ENCODE measurements at places on chromosomes 12 and 14.

DNA sequence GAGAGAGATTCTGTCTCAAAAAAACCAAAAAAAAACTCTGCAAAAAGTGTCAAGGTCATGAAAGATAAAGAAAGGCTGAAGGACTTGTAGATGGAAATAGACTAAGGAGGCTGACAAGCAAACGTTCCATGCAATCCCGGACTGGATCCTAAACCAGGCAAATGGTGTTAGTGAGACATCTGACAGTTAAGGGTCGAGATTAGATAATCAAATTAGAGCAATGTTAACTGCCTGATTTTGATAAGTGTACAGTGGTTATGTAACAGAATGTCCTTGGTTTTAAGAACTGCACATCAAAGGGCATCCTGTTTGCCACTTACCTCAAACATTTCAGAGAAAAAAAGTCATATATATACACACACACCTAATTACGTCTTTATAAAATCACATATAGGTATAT lies 3.5 kb upstream of the RAN start:
- no peak for DNase-seq

DNA sequence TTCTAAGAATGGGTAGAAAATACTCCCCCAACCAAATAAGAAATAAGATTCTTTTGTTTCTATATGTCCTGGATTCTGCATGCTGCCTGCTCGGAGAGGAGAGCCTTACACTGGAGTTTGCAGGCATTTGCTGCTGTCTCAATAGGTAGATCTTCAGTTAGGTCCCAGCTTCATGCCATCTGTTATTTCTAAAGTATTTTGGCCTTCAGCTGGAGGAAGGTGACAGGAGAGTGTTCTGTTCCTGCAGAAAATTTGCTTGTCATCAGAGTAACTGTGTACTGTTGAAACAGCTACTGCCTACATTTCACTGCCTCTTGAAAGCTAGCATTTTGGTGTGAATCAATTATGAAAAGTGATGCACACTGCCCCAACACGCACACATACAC lies 966.9 kb downstream of the NRXN3 start:
- DNase-seq: no peak

DNA sequence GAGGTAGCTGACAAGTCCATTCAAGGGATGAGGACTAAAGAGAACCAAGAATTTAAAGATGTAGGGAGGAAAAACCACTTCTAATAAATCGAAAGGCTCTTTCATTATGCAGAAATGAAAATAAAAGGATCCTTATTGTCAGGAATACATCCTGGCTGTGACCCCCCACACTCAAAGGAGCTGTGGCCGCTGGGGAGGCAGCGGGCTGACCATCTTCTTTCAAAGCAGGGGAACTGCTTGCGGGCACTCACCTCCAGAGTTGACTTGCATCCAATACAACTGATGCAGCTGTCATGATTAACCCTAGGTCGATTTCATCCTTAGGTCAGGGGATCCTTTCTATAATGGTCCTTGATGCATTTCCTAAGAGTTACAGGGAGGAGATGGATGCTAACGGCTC lies 35.3 kb downstream of the TRAFD1 start:
- no peak for DNase-seq

GRCh38 chr14:68705741-68706283 lies 87.1 kb downstream of the ZFP36L1 start:
- DNase-seq: no peak

DNA sequence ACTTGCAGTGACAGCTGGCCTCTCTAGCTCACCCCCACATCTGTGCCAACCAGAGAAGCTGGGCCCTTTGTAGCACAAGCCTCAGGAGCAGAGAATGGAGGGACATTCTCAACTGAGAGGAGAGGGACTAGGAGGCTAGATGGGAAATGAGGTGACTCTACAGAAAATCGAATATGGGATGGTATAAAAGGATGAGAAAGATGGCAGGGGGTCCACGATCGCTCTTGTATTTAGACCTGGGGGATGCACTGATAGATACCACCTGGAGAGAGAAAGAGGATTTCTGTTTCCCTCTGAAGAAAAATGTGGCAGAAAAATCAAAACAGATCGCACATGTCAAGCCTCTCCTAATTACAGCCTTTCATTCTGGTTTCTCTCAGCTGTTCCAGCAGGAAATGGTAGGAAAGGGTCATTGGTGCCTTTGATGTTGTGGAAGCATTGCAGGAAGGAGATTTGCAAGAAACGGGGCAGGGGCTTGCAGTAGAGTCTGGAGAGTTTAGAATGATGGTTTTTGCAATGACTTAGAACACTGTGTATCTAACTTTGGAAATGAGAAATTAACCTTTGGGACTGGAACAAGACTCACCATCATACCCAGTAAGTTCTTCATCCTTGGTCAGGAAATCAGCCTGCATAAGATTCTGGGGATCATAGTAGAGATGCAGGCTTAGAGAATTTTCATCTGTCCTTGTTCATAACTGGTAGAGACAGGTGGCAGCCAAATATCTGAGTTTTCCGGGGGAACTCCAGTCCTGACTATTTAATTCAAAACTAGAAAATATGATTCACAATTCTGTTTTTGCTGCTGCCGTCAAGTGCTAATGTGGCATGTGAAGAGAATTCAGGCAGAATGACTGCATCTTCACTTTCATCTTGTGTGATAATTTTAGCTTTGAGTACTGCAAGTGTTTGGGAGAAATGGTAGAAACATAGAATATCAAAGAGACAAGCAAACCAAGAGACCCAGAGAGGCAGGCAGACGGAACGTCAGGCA lies 98.8 kb downstream of the DAD1 start:
- no peak for DNase-seq

- peak; percentile 85 for DNase-seq
Observed at GRCh38 chr12:52865090-52865944, 16.5 kb upstream of the KRT78 start.

GRCh38 chr12:39912211-39912980 lies 193.5 kb downstream of the SLC2A13 start:
- DNase-seq: no peak

- no peak for DNase-seq
Observed at GRCh38 chr14:95162641-95163040, 5.3 kb upstream of the DICER1 start.

DNA sequence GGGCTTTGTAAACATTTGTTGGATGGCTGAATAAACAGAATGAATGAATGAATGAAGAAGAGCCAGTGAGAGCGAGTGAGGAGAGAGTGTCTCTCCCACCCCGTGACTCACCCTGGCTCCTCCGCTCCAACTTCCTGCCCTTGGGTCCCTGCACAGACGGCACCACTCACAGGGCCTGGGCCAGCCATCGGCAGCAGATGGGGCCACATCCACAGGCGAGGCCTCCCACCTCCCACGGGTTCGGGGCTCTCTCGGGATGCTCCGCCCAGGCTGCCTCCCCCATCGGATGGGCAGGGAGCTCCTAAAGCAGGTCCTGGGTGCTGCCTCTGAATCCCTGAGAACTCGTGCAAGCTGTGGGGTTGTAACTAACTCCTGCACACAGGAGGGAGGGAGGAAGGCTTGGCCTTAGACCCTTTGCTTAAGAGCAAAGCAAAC lies 41.3 kb downstream of the CCNK start:
- DNase-seq: no peak

GRCh38 chr14:105091517-105092170 lies 26.4 kb upstream of the GPR132 start:
- no peak for DNase-seq

- DNase-seq: no peak
Observed at GRCh38 chr12:132279184-132279889, 50.1 kb downstream of the GALNT9 start.

DNA sequence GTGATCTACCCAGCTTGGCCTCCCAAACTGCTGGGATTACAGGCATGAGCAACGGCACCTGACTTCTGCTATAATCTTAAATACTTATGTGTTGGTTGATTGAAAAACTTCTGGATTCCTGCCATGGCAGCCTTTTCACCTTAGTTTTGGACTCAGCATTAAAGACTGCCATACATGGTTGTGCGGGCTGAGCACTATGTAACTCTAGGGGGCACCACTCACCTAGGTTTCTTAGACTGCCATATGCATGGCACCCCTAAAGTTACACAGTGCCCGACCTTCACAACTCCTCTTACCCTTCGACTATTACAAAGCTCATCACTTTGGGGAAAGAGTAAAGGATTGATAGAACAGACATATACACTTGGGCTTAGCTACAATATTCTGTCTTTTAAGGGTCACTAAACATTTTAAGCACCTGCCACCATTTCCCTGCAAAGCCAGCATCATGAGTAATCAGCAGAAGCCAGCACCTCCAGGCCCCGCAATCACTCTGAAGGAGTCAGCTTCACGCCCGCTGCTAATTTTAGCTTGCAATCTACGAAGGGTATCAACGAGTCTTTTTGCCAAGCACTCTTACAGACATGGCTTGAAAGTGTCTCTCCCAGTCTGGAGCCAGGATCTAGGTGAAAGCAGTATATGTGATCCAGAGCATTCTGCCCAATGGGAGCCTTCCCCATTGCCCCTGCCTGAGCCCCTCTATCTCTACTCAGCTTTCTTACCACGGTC lies 59.8 kb downstream of the SUDS3 start:
- no peak for DNase-seq

- DNase-seq: no peak
Observed at GRCh38 chr14:54090274-54090673, 133.6 kb upstream of the BMP4 start.

DNA sequence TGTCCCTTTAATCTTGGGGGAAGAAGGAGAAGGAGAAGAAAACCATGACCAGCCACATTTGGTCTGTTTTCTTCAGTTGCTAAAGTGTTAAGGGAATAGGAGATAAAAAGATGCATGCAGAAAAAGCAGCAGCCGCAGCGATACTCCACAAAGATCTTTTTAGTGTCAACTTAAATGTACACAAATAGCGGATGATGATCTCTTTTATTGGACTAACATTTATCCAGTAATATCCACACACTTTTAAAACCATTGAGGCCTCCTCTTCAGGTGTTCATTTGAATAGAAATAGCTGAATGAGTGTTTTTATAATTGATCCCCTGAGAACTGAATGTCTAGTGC lies 83.5 kb downstream of the PAPOLA start:
- DNase-seq: no peak

DNA sequence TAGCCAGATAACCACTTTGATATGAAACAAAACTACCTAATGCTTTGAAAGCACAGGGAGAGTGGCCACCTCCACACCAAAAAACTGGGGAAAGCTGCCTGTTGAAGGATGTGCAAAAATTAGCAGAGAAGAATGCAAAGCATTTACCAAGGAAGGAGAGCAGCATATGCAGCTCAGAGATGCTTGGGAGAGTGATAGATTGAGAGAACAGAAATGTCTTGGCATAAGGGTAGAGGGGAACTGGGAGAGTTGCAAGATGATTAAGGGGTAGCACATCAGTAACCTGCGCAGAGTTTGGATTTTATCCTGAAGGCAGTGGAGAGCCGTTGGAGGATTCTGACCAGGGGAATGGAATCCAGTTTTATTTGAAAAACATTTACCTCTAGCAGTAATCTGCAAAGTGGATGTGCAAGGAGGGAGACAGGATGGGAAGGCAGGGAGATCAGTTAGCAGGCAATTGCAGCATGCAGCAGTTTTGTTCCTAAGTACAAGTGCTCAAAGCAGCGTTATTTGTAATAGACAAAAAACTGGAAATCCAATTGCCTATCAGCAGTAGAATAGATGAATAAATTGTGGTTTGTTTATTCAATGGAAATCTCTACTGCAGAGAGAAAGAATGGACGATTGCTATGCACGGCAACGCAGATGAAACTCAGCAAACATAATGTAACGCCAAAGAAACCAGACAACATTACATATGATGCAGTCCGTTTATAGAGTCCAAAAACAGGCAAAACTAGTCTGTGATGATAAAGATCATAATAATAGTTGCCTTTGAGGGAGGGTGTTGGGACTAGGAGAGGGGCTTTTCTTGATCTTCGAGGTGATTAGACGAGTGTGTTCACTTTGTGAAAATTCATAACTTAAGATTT lies 81.5 kb downstream of the BHLHE41 start:
- no peak for DNase-seq

DNA sequence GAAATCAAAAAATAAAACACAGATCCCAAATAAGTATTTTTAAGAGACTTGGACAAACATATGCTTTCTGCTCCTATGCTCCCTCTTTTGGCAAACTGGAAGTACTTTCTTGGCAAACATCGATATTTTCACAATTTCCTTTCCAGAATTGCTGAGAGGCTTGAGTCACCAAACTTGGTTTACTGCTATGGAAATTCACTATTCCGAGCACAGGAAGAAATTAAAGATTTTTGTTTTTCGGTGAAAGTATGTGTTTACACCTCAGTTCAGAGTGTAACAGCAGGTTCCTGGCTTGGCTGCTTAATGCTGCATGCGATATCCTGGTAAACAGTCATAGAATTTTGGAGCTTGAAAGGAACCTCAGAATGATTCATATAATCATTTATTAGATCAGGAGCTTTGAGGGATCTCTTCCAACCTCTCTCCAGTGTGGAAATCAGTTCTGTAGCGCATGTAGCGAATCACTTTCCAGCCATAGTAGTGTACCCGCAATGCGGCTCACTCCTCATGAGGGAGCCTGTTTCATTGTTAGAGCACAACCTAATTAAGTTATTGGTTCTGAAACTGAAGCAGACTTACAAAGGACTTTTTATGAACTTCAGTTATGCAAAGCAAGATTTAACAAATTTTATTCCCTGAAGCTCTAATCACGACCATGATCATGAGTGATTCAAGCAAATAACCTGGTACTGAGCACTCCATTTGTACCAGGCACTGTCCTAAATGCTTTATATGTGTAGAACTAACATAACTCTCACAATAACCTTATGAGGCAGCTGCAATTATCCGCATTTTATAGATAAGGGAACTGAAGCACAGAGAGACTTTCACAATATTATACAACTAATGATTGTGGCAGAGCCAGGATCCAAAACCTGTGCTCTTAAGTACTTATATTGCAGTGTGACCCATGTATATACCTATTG lies 56.4 kb upstream of the ATP2A2 start:
- DNase-seq: no peak

DNA sequence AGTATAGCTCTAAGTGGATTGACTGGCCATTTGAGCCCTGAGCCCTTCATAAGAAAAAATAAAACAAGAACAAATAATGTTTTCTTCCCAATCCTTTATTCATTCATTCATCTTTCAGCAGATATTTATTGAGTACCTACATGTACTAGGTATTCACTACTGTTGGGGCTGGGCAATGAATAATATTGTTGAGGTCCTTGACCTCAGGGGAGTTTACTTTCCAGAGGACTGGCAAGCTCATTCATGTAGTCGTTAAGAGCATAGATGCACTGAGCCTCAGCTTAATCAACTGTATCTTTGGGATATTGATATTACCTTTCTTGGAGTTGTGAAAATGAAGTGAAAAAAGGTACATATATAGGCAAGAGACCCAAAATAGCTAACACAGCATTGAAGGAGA lies 7.6 kb downstream of the CFAP54 start:
- DNase-seq: no peak

DNA sequence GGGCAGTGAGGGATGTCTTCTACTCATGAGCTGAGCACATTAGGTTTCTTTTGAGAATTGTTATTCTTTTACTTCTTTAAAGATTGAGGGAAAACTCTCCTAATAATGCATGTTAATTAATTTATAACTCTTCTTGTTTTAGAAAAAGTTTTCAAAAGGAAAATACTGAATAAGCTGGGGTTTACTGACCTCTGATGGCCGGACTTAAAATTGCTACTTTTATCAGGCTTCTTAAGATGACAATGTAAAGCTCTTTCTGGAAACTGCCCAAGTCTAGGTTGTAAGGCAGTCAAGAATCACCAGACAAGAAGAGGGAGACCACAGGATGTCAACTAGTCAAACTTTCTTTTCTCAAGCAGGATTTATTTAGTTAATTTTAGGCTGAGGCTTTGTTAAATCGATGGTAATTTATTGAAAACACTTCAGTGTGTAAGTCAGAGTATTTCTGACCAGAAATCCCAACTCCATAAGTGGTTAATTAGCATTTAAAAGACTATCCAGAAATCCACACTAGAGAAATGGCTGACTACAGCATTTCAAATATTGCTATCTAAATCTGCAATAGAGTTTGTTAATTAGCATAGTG lies 82.1 kb downstream of the AVPR1A start:
- peak; percentile 26 for DNase-seq
